ENCODE measurements at places on chromosomes 3 and 15. TPM values are rescaled to one million over a fixed set of nuclear protein-coding genes. Genes with fewer than 3 reads are reported as not detected.

THRB gene
- 0.83 TPM for polyA plus RNA-seq

TMEM40 gene
- 0.20 TPM for polyA plus RNA-seq

GOLGA8M gene
- polyA plus RNA-seq = 0.63 TPM

MUSTN1 gene
- polyA plus RNA-seq = not detected

SPTBN5 gene
- polyA plus RNA-seq = 0.05 TPM

EFCAB12 gene
- polyA plus RNA-seq = 0.05 TPM

FGF12 gene
- polyA plus RNA-seq = 0.11 TPM

EPHA6 gene
- not detected for polyA plus RNA-seq

AMOTL2 gene
- 122 TPM for polyA plus RNA-seq

MAN2A2 gene
- polyA plus RNA-seq = 7.2 TPM

USP13 gene
- 10.5 TPM for polyA plus RNA-seq

TPM1 gene
- 2,338 TPM for polyA plus RNA-seq

PTPRG gene
- polyA plus RNA-seq = 21.5 TPM

SAMD7 gene
- not detected for polyA plus RNA-seq

STAB1 gene
- 0.01 TPM for polyA plus RNA-seq

CADM2 gene
- not detected for polyA plus RNA-seq

KAT2B gene
- 4.5 TPM for polyA plus RNA-seq

SPATA12 gene
- polyA plus RNA-seq = not detected

INTS14 gene
- 53.3 TPM for polyA plus RNA-seq

RAB6B gene
- 3.0 TPM for polyA plus RNA-seq

FEZF2 gene
- not detected for polyA plus RNA-seq

CRYGS gene
- 2.0 TPM for polyA plus RNA-seq

RETNLB gene
- polyA plus RNA-seq = not detected

CCR8 gene
- not detected for polyA plus RNA-seq

MST1 gene
- polyA plus RNA-seq = 5.5 TPM

LINGO1 gene
- polyA plus RNA-seq = not detected

PEAK1 gene
- polyA plus RNA-seq = 49.1 TPM

ROPN1 gene
- polyA plus RNA-seq = not detected

GOLGA6L4 gene
- polyA plus RNA-seq = 0.92 TPM

All from BJ (cell line).